ENCODE measurements at places on chromosomes 6 and 20.

DNA sequence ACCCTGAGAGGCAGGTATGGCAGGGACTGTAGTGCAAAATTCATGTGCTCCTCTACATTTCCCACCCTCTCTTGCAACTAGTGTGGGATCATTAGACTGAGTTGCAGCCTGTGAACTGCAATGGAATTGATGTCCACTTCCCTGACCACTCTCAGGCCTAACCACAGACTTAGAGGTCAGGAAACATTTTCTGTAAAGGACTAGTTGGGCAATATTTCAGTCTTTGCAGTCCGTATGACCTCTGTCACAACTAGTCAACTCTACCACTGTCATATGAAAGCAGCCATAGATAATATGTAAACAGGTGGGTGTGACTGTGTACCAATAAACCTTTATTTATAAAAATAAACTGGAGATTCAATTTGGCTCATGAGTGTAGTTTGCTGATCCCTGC, 134.4 kb upstream of the TOP1 start:
- no peak for DNase-seq

DNA sequence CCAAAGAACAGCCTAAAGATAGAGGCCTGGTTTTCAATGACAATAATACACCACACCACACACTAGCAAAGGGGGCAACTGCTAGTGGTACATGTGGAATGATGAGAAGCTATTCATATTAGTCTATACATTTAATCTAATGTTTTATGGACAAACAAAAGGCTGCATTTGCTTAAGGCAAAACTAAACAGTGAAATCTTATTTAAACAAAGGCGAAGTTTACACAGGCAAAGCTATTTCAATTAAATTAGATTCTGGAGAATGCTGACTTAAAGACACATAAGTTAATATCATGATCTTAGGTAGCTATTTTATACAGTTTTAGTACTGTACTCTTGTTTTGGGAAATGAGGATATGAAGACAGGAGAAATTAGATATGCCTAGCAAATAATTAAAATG, 53.9 kb upstream of the SIM1 start:
- no peak for DNase-seq

DNA sequence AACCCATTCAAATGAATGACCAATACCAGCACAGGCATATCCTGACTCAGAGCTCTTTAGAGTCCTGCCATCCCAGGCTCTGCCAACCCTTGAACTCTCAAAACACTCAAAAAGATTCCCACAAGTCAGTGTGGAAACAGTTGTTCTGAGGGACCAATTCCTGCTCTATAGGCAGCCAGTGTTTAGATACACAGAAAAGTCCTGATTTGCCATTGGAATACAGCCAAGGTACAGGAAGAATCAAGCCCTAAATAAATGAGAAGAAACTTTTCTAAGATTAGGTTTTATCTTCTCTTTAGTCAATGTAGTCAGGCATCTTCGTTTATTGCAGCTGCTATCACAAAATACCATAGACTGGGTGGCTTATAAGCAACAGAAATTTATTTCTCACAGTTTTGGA, 626.8 kb upstream of the ARID1B start:
- DNase-seq: no peak

- DNase-seq: no peak
These were observed 36.3 kb downstream of the CLIC5 start for GRCh38 chr6:45979311-45979710.

DNA sequence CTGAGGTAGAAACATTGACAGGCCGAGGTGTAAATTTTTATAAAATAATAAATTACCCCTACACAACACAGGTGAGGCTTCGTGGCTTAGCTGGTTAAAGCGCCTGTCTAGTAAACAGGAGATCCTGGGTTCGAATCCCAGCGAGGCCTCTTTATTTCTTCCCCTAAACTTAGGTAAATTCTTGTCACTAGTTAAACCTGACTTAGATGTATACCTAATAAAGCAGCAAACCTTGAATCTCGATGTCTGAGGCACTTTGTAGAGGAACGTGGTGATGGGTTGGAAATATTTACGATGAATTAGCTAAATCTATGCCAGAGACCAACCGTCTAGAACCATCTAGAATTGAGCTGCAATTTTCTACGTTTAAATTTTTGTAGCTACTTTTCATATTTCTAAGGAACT, 185.6 kb downstream of the OR2B2 start:
- DNase-seq: peak; percentile 78

- no peak for DNase-seq
These were observed 12.5 kb downstream of the ALDH8A1 start for GRCh38 chr6:134937426-134937825.

DNA sequence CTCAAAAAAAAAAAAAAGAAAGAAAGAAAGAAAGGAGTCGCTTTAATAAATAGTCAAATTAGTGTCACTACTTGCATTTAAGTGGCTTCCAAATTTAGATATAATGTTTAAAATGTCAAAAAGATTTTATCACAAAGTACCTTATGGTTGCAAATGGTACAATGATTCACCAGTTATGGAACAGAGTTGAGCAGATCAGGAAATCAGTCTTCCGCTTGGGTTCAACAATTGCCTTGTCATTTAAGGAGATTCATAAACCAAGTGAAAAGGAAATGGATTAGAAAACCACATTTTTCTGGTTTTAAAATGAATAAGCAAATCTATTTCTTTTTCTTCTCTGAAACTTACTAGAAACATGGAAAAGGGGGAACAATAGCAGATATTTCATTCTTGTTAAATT, 94.8 kb upstream of the PTPRT start:
- DNase-seq: peak; percentile 14

DNA sequence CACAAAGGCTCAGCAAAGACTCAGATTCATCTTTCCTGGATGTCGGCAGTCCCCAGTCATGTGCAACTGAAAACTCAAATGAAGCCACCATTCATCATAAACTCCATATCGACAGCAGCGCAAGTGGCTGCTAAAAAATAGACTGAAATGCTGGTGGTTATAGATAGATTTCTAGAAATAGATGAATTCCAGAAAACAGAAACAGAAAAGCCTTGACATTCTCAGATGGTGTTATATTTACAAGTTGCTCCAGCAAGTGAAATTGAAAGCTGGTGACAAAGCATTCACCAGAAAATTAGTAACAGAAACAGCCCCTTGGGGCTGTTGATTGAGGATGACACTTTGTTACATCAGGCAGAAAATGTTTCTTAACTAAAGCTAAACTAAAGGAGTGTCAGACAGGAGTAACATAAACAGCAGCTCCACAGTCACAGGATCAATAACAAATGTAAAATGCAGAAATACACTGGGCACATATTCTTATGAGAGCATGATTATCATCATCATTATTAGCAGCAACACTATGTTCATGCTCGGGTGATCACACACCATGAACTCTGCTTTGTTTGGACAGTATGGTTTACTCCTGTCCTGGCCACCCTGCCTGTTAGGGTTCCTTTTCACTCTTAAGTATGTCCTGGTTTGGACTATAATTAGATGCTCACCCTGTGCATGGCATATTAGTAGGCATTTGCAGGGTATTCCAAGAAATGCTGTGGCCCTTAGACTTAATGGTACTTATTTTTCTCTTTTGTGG, 36.4 kb upstream of the SLC35F1 start:
- peak; percentile 1 for DNase-seq

GRCh38 chr20:40680161-40680959, 8.7 kb downstream of the MAFB start:
- no peak for DNase-seq

DNA sequence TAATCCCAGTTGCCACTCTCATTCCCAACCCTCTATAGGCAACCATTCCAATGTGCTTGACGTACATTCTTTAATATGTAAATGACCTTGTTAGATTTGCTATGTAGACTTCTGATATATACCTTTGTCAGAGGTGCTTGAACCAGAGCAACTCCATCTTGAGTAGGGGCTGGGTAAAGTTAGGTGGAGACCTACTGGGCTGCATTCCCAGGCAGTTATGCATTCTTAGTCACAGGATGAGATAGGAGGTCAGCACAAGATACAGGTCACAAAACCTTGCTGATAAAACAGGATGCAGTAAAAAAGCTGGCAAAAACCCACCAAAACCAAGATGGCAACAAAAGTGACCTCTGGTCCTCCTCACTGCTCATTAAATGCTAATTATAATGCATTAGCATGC, 8.3 kb upstream of the HM13 start:
- DNase-seq: no peak

DNA sequence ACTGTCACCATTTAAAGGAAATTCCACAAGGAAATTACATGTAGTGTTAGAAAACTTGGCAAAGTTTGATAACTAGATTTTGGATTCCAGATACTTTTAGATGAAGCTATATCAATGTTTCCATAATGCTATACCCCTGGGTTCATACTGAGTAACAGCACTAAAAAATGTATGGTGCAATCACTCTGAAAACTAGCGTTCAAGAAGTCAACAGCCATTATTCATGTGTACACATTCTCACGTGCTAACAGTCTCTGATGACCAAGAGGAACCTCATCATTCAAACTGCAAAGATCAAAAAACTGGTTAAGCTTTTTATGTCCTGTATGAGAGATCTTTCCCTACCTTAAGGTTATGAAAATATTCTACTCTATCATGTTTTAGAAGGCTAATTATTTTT, 197.6 kb downstream of the GMDS start:
- no peak for DNase-seq

DNA sequence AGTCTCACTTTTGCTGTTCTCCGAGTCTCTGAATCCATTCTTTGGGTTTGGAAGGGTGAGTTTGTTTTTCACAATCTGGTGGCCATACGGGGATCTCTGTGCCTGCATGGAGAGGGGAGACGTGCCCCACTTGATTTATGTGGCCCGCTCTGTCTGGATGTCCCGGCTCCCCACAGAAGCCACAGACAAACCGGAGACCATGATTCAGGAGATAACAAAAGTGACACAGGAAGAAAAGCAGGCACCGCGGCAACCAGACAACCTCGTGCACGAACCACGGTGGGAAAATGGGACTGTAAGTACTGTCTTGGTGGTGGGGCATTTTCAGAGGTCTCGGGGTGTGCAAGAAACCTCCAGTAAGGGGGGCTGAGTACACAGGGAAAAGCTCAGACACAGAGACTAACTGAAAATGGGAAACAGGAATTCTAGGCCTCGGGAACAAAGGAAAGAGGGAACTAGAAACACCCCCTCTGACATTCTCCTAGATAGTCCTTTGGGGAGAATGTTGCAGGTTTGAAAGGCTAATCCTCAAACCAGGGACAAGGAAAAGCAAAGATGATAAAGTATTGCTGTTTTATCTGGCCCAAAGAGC, 22.1 kb upstream of the ZNF318 start:
- DNase-seq: peak; percentile 51

DNA sequence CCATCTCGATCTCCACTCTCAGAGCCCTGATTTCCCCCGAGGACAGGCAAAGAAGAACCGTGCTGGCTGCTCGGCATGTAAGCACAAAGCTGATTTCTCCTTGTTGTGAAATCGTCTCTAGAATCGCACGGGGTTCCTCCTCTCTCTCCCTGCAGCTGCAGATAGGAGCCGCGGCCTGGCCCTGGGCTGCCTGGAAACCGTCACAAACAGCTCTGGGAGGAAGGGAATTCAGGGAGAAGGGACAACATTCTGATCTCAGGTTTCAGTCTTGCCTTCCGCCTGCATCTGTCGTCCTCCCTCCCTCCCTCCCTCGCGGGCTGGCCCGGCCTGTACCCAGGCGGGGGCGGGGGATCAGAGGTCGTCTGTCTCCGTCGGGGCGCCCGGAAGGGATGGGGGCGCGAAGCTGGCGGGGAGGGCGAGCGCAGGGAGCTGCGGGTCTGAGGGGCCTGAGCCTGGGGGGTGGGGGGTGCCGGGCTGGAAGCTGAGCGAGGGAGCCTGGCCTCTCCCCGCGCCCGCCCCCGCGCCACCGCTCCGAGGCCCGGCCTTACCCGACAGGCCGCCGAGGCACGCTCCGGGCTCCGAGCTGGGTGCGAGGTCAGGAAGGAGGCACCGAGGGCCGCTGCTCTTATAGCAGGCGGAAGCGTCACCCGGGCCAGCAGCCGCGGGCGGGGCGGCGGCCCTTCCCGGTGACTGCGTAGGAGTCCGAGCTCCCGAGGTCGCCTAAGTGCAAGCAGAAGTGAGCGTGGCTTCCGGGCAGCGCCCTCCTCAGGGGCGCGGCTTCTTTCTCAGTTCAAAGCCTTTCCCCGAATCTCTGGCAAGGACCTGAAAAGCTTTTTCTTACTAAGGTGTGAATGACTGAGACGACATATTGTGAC, at the start of gene SERPINB1:
Gene SERPINB1 (minus strand): TSS at position 600 of the 875 bp plus-strand sequence. CDS start 1,277 bp downstream, outside the sequence.
- peak; percentile 90 for DNase-seq

DNA sequence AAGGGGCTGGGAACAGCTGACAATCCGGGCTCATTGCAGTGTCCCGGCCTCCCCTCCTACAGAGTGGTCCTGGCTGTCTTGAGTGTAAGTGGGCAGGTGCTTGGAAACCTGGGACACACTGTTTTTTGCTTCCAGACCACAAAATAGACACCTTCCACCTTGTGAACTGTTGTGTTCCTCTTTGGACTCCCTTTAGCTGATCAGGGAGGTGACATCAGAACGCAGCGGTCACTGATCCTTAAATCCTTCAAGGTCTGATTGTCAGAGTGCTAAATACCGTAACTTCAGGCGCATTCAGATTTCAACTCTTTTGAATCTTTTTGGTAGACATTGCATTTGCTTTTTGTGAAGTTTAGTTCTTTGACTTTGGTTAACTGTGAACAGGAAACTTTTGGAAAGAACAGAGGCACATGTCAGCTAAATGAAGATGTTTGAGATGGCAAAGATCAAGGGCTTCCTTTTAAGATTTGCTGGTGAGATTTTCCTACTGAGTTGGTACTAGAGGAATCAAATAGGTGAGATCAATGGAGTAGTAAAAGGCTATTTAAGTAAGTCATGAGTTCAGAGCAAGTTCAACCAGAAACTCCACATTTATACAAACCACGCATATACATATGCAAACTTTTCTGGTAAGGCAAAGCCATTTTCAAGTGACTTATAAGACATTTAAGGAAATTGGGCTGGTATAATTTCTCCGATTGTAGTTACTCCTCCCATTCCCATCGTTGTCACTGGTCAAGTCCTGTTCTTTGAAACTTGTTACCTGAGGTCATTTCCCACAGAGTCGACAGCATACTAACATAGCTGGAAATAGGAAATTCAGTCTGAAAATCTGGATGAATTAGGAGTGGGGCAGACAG, 6.3 kb downstream of the PPP1R3G start:
- DNase-seq: no peak

GRCh38 chr6:45454008-45454911, 76.5 kb upstream of the SUPT3H start:
- DNase-seq: no peak

DNA sequence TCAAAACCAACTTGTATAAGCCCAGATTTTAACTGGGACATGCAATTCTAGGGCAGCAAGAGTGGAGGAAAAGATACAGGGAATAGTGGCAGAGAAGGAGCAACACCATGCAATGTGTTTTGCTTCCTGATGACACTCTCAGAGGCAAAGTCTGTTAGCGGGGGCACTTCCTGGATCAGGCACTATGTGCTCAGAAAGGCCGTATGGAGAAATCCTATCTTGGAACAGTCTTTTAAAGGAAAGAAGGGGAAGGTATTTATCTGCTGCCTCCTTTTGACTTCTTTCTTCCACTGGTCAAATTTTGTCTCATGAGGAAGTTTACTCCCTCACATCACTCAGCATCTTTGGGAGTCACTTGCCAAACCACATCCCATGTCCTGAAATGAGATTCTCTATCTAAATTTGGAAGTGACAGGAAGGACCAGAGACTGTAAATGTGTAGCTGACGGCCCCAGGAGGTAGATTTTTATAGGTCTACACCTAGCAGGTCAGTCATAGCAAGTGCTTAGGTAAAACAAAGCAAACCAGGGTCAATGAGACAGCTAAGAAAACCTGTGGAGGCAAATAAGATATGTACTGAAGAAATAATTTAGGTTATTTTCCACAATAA, 91.7 kb upstream of the ELOVL5 start:
- DNase-seq: peak; percentile 55
